ENCODE measurements at places on chromosomes 5 and 9. TPM values are rescaled to one million over a fixed set of nuclear protein-coding genes. Genes with fewer than 3 reads are reported as not detected.

The EPB41L4B gene
- 2.0 TPM for total RNA-seq

The PCDHGA8 gene
- 1.2 TPM for total RNA-seq

The RPL12 gene
- 1,146 TPM for total RNA-seq

The HAPLN1 gene
- total RNA-seq = not detected

The ITGA2 gene
- 39.6 TPM for total RNA-seq

The SPINK7 gene
- total RNA-seq = not detected

The TMEM215 gene
- not detected for total RNA-seq

The HBEGF gene
- 1.2 TPM for total RNA-seq

The GGTA1 gene
- not detected for total RNA-seq

The ADGRV1 gene
- 0.39 TPM for total RNA-seq

The DPYSL3 gene
- total RNA-seq = 142 TPM

The BNC2 gene
- 32.6 TPM for total RNA-seq

The SGCD gene
- under 0.01 TPM for total RNA-seq

The TAF11L10 gene
- 0.39 TPM for total RNA-seq

The TNFSF15 gene
- total RNA-seq = 0.22 TPM

The GCNT4 gene
- total RNA-seq = 7.5 TPM

The DRD1 gene
- not detected for total RNA-seq

The SLC36A2 gene
- total RNA-seq = not detected

The GKAP1 gene
- total RNA-seq = not detected

The TRIM7 gene
- total RNA-seq = 1.2 TPM

The SEPTIN8 gene
- total RNA-seq = 97.4 TPM
